ENCODE measurements at places on chromosomes 6 and 20.

DNA sequence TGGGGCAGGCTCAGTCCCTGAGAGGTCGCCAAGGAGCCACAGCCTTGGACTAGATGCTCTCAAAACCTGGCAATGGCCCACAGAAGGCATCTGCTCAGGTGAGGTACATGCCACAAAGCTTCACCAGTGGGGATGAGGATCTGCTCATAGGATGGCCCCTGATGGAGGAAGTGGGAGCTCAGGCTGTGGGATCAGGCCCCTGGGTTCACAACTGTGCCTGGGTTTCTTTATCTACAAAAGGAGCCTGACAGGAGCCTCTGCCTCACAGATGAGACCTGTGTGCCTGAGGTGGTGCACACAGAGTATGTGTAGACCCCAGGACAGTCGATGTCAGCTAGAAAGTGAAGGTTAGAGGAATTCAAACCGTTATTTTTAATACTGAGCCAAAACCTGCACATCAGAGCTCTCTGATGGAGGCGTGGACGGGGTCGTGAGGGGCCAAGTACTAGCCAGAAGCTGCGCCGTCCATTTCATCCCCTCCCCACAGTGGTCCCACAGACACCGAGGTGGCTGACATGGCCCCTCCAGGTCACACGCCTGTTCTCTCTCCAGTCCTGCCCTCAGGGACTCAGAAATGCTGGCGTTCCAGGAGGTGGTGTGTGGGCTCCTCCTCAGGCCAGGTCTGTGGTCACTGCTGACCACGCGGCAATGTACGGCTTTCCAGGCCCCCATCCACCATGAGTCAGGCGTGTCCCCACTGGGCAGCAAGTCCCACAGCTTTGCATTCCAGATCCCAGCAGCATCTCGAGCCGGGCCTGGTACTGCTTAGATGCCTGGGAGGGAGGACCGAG lies 33.3 kb downstream of the NTSR1 start:
- no peak for DNase-seq

DNA sequence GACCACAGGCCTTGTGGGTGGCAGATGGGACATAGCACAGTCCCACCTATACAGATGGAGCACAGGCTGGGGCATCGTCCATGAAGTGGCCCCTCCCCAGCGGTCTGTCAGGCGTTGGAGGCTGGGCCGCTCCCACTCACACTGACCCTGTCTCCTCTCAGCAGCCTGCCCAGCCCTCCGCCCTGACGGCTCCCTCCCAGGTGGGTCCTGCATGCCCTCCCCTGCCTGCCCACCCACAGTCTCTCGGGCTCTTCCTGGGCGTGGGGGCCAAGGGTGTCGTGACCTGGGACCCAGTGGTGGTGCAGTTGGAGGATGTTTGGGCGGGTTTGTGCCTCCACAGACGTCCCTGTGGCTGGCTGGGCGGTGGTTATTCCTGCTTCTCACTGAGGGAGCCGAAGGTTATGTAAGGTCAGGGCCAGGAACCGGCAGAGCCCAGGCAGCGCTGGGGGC lies 22.3 kb downstream of the COL20A1 start:
- DNase-seq, result no peak

GRCh38 chr20:2236256-2236655 lies 59.5 kb upstream of the TGM3 start:
- DNase-seq, result no peak

- DNase-seq, result peak; percentile 56
Measured at GRCh38 chr20:11379257-11380011, 538.3 kb upstream of the BTBD3 start.
